ENCODE measurements at places on chromosomes 1 and 21.
A peak's percentile ranks its signal among the peaks of the same experiment; 100 is the strongest.

- no peak for DNase-seq
Measured at GRCh38 chr1:84107955-84108354, 36.1 kb upstream of the PRKACB start.

DNA sequence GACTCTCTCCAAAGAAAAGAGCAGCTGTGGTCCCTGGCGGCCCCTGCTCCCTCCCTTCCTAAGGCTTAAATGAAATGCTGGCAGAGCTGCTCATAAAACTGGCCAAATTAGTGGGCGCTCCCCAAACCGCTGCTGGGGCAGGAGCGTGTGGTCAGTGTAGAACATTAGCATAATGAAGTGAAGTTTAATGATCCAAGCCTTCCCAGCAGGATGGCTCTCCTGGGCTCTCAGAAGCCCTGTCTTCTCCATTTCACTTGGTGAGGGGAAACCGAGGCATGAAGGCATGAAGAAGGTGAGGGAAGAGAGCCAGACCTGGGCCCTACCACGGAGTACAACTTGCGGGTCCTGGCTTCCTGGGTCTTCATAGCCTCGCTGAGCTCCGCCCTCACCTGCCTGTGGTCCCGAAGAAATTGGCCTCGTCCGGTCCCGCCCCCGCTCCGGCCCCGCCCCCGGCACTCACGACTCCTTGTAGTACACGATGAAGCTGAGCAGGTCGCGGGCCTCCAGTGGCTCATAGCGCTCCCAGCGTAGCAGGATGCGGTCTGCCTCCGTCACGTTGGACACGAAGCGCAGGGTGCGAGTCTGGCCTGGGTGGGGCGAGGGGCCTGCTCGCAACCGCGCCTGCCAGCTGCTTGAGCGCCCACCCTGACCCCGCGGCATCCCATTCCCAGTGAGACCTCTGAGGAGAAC is 10.3 kb downstream of the INSRR start:
- no peak for DNase-seq

- no peak for DNase-seq
Measured at GRCh38 chr1:205371871-205372660, 15.3 kb upstream of the KLHDC8A start.

DNA sequence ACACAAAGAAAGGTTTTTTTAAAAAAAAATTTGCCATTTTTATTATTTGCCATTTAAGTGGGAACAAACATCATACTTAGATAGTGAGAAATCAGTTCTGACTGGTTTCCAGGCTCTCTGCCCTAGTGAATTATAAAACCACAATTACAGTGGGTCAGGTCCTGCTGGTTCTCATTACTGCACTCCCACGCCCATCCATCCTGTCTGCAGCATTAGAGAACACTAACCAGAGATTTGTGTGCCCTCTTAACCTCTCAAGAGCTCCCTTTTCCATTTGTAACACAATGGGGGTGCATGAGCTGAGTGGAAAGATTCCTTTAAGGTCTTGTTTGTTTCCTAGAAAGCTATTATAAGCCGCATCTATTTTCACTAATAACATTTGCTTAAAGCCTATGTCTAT is 489.3 kb downstream of the AMY1C start:
- no peak for DNase-seq

DNA sequence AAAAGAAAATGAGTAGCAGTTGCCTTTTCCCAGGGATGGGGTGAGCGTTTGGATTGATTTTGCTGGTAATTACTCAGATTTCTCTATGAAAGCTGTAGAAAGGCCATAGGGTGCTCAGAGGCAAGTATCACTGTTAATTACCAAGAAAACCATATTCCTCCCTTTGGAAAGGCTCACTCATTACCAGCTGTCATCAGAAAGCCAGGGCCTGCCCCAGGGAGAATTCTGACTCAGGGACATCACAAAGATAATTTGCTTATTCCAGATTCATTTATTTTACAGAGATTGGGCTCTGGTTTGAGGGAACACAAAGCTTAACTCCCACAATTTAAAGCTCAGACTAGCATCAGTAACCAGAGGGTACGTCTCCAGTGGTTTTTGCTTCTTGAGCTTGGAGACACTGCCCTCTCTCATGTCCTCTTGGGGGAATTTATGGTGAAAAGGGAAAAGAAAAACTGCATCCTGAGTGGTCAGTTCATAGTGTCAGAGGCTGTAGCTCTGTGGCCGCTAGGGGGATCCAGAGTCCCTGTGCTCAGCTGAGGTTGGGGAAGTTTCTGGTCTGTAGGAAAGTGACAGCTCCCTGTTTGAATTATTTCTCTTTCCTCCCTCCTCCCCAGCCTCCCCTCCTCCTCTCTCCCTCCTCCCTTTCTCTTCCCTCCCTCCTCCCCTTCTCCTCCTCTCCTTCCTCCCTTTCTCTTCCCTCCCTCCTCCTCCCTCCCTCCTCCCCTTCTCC is 204.3 kb downstream of the KCNJ6 start:
- DNase-seq = peak; percentile 12

Measured in hippocampal formation (tissue), 2 donors.